ENCODE measurements at places on chromosomes 6 and 20.
A peak's percentile ranks its signal among the peaks of the same experiment; 100 is the strongest.

GRCh38 chr20:17524560-17524959 lies 6.6 kb downstream of the BFSP1 start:
- no peak for DNase-seq

DNA sequence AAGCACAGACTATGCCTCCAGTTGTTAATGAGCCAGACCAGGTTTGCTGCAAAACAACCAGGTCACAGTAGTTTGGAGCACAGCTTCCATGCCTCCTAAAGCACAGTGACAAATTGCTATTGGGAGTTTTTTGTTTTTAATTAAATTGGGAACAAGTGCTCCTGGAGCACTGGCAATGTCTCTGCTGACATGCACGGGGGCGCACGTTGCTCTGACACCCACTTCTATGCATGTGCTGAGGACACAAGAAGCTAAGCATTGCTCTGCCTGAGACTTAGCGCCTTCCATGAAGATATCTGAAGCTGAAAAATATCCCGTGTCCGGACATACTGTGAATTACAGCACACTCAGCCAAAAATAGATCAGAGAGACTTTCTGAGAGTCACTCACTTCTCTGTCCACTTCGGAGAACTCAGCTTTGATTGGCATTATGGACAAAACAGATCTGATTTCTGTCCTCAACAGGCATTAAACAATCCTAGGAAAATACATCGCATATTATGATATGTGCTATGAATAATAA lies 18.6 kb upstream of the GGTLC1 start:
- DNase-seq, result no peak

- DNase-seq, result no peak
Measured at GRCh38 chr6:34575326-34575725, 19.2 kb upstream of the SPDEF start.

- DNase-seq, result no peak
Measured at GRCh38 chr6:64012351-64013001, 376.9 kb downstream of the PHF3 start.

GRCh38 chr6:167137881-167138280 lies 15.0 kb downstream of the CCR6 start:
- no peak for DNase-seq

- DNase-seq, result no peak
Measured at GRCh38 chr20:437787-438486, 24.4 kb downstream of the TBC1D20 start.

DNA sequence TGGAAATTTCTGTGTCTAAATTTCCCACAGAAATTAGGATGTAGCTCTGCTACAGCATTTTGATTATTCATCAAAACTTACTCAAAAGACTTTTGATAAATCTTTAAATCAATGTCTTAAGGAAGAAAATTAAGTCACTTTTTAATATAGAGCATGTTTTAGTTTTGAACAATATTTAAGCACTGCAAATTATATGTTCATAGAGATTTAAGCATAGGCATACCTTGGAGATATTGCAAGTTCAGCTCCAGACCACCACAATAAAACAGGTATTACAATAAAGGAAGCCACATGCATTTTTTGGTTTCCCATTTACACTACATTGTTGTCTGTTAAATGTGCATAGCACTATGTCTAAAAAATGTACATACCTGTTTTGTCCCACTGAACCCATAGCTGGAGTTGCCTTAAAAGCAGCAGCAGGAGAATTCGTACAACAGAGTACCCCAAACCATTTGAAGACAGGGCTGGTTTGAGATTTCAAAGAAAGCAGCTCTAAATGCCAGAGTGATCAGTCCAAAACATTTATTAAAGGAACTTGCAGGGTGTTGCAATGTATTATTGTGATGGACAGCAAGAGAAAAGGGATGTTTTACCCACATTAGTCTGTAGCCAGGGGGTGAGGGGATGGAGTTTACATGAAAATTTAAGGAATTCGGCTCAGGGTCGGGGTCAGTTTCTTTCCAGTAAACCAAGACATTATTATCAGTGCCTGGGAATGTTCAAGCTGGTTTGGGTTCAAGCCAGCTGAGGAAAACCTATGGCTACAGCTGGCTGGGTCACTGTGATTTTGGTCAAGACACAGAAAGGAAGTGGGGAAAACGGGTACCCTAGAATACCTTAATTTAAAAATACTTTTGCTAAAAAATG lies 6.3 kb upstream of the LOC128125822 start:
- DNase-seq, result no peak

GRCh38 chr6:72595812-72596211 lies 26.1 kb upstream of the KCNQ5 start:
- no peak for DNase-seq

- no peak for DNase-seq
Measured at GRCh38 chr6:967701-968100, 274.8 kb upstream of the EXOC2 start.

GRCh38 chr6:130303431-130303830 lies 62.4 kb upstream of the TMEM200A start:
- no peak for DNase-seq

- DNase-seq, result no peak
Measured at GRCh38 chr6:112015725-112016124, 38.2 kb upstream of the CCN6 start.

- no peak for DNase-seq
Measured at GRCh38 chr6:1003394-1004160, 308.3 kb upstream of the FOXQ1 start.

DNA sequence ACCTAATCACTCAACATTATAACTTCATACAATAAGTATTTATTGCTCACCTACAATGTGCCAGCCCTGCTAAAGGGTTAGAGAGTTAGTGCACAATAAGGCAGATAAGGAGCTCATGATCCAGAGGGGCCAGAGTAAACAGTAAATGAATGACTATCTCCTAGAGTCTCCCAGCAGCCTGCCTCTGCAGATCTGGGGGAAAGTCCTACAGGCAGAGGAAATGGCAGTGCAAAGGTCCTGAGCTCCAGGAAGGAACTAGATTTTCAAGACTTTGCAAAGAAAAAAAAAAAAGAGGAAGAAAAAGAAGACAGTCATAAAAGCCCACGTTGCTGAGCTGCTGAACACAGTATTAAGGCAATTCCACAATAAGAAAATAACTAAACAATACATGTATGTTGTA lies 160.1 kb downstream of the SIM1 start:
- DNase-seq, result no peak

- DNase-seq, result no peak
Measured at GRCh38 chr6:127946388-127946787, 45.5 kb upstream of the THEMIS start.

GRCh38 chr20:62433658-62434497 lies 6.5 kb upstream of the RBBP8NL start:
- no peak for DNase-seq

DNA sequence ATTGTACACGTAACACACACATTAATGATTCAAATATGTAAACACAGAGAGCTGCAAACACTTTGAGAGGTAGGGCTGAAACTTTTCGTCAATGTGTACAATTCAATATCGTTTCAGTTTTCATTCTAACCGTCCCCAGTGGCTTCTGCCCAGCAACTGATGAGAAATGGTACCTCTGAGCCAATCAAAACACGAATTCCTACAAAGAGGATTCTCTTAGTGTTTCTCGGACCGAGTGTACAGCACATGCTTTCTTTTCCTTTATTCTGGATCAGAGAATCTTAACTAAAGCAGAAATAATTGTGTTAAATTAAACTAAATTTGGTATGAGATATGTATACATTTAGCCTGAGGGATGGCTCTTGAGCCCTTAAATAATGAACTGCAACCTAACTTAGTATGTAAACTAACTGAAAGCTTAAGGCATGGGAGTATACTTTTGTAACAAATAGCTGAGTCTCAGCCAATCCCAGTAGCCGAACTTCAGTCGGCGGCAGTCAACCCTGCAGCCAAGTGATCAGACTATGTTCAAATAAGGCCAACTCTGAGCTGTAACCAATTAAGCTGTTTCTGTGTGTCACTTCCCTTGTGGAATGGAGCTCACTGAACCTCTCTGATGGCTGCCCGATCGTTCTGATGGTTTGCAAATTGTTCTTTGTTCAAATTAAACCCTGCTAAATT lies 16.1 kb downstream of the BTN2A1 start:
- DNase-seq, result peak; percentile 75

GRCh38 chr6:169920359-169921020 lies 169.1 kb downstream of the ERMARD start:
- no peak for DNase-seq

GRCh38 chr6:68572975-68573374 lies 62.1 kb upstream of the ADGRB3 start:
- DNase-seq, result no peak

GRCh38 chr6:9766240-9766915 lies 648.5 kb downstream of the TFAP2A start:
- no peak for DNase-seq

GRCh38 chr6:66328200-66328599 lies 621.2 kb upstream of the EYS start:
- no peak for DNase-seq

GRCh38 chr6:43982084-43982625 lies 145.1 kb downstream of the MRPL14 start:
- DNase-seq, result no peak

DNA sequence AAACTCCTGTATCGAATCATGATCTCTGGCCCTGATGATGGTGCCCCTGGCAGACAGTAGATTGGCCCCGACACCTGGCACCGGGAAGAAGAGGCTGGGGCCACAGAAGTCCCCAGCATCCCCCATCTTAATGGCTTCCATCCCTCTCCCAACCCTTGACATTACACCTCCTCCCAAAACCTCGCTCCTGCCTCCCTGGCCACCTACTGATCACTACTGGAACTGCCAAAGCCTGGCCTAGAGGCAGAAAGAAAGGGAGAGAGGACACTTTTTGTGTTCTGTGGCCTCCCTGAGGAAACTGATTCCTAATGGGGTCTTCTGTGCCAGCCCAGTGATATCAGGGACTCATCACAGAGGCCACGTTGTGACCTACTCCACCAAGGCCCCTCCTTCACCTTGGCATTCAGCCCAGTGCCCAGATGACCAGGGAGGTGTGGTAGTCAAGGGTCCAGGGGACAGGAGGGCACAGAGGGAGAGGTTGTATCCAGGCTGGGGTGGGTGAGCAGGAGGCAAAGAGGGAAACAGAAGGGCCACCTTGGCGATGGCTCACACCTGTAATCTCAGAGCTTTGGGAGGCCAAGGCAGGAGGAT lies 6.1 kb downstream of the C20orf173 start:
- DNase-seq, result peak; percentile 41

GRCh38 chr6:118905084-118905483 lies 11.1 kb downstream of the ASF1A start:
- DNase-seq, result no peak

DNA sequence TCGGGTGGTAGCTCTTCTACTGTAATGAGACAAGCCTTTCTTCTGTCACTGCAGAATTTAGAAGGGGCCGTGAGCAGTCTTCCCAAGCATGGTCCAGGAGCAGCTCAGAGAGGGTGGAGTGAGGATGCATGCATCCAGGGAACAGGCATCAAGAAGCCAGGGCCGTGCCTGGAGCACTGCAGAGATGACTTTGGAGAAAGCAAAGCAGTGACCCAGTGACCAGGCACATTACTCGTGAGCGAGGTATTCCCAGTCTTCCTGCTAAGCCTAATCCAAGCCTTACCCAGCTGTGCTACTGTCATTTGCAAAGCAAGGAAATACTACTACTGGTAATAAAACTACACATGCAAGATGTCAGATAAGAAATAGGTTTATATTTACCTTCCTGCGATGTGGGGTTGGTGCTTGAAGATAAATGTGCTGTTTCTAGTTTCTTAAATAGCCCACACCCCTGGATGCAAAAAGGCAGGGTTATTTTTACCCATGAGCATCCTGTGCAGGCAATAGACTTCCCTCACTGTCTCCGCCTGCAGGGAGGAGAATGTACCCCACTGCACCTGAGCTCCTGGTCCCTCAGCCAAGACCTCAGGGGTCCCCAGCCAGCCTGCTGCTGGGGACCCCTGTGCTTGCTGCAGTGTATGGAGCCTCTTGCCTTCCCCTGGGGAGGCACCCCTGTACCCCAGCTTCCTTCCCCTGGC lies 62.9 kb downstream of the SSR1 start:
- no peak for DNase-seq

DNA sequence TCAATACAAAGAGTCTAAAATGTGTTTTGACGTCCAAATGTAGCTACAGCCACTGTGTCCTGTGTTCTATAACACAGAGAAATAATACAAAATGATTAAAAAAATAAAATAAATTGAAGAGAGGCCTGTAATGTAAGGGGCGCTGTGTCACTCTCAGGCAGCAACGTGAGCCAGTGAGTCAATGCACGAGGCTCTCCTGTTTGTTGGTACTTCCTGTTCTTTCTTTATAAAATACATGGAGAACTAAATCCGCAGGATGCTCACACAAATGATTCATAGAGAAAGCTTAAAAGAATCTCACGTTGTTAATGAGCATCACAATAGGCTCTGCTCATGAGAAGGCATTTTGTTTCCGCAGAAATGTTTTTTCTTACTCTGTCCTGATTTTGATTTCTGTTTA lies 635.0 kb upstream of the AGPAT4 start:
- DNase-seq, result no peak

GRCh38 chr20:52242237-52243230 lies 51.0 kb upstream of the ZFP64 start:
- DNase-seq, result no peak

GRCh38 chr6:101779051-101779844 lies 385.7 kb downstream of the GRIK2 start:
- no peak for DNase-seq

- DNase-seq, result no peak
Measured at GRCh38 chr20:1430004-1430451, 36.6 kb downstream of the NSFL1C start.

DNA sequence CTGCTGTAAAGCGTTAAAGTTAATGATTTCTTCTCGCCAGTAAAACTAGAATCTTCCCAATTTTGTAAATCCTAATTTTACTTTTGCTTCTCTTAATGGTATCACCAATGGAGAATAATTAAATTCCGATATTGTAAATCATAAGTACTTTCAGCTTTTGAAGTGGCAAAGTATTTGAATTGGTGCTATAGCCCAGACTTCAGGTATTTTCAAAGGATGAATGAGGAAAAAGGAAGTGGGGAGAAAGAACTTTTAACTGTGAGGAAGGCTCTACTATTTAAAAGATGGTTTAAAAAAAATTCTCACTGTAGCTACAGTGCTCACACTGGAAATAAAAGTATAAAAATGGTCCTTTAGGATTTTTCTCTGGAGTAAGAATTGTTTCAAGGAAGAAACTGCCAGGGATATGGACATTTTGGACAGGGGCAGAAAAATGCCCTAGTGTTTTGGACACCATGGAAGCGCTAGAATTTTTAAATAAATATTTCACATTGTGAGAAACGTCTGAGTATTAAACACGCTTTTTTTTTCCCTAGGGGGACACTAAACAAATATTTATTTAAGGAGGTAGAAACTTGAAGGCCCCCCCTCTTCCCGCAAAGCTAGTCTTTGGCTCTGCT lies 1.3 kb upstream of the TAB2 start:
- no peak for DNase-seq

GRCh38 chr6:53148684-53149083 lies at the start of gene GCM1:
GCM1 (minus strand) TSS chr6:53148841; CDS start chr6:53145632, 3,209 bp downstream.
- no peak for DNase-seq

- no peak for DNase-seq
Measured at GRCh38 chr20:3896302-3896701, 7.1 kb downstream of the PANK2 start.

- no peak for DNase-seq
Measured at GRCh38 chr20:41123631-41124030, 13.7 kb upstream of the PLCG1 start.

GRCh38 chr6:114260810-114261209 lies 82.0 kb downstream of the HS3ST5 start:
- DNase-seq, result no peak

- DNase-seq, result no peak
Measured at GRCh38 chr6:136396908-136397307, 107.3 kb upstream of the BCLAF1 start.
